ENCODE measurements at places on chromosomes 2 and 18. TPM values are rescaled to one million over a fixed set of nuclear protein-coding genes. Genes with fewer than 3 reads are reported as not detected.

The XDH gene
- total RNA-seq, result 0.41 TPM

The STARD6 gene
- 0.61 TPM for total RNA-seq

The NEU4 gene
- total RNA-seq, result 0.12 TPM

The BUB1 gene
- 126 TPM for total RNA-seq

GRCh38 chr2:237717366-237718276 is 81.0 kb upstream of the RBM44 start:
- no peak for DNase-seq
